ENCODE measurements at places on chromosomes 11 and 22.

DNA sequence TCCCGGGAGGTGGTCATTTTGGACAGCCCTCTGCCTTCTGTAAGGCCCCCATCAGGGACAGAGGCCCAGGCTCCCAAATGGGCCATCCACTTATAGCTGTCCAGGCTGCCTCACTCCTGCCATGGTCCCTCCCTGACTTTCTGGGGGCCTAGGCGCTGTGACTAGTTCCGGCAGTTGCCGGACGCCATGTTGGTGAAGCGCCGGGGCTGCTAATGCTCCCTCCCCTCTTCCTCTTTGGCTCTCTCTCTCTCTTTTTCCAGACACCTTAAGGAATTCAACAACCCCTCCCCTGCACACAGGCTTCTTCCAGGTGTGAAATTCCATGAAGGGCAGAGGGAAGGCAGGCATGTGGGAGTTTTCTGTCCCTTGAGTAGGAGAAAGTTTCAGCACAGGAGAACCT, 445.6 kb downstream of the SOX6 start:
- no peak for DNase-seq

DNA sequence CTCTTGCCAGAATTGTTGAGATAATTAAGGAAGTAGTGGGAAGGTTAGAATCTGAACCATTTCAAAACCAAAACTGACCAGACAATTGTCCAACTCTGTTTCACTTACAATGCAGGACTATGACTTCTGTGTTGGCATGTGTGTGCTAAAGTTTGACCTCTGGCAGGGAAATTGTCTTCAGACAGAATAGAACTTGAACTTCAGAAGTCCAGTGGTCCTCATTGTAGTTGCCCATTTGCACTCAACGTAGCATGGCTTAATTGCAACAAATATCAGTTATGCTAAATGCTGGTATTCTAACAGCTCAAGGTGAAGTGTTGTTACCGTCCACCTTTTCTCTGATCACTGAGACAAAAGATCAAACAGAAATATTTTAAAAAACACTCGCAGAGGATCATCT, 47.2 kb downstream of the BLID start:
- no peak for DNase-seq

DNA sequence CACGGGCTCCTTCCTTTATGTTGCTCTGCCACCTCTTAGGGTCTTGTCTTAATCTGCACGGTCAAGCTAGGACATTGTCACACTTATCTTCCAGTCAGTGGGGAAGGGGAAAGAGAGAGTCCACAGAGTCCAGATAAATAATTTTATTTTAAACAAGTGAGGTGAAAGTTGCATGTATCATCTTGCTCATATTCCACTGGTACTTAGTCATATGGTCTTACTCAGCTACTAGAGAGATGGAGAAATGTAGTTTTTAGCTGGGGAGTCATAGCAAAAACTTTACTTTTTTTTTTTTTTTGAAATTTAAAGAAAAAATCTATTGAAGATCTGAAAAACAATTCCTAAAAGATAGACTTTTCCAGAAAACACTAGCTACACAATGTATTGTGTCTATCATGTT, 29.0 kb downstream of the PDE3B start:
- peak; percentile 50 for DNase-seq

- DNase-seq: peak; percentile 68
Measured at GRCh38 chr11:9150501-9150900, 59.1 kb upstream of the SCUBE2 start.

GRCh38 chr11:12224537-12224893, 114.1 kb downstream of the MICAL2 start:
- peak; percentile 46 for DNase-seq

DNA sequence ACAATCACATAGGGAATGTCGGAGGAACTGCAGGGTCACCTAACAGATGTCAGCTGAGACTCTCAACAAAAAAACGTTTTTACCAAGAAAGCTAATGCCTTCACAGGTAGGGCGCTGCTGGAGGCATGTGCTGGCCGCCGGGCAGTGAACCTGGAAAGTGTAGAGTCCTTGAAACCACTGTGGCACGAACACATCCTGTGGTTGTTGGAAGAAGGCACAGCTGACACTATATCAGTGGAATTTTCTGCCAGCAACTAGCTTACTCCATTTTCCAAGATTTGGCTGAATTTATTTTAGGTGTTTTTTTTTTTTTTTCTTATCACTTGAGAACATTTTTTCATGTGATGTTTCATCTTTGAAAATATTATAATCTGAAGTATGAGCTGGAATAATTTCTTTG, 14.2 kb downstream of the TRMU start:
- no peak for DNase-seq

GRCh38 chr11:77522215-77522614, 48.3 kb upstream of the PAK1 start:
- peak; percentile 26 for DNase-seq

DNA sequence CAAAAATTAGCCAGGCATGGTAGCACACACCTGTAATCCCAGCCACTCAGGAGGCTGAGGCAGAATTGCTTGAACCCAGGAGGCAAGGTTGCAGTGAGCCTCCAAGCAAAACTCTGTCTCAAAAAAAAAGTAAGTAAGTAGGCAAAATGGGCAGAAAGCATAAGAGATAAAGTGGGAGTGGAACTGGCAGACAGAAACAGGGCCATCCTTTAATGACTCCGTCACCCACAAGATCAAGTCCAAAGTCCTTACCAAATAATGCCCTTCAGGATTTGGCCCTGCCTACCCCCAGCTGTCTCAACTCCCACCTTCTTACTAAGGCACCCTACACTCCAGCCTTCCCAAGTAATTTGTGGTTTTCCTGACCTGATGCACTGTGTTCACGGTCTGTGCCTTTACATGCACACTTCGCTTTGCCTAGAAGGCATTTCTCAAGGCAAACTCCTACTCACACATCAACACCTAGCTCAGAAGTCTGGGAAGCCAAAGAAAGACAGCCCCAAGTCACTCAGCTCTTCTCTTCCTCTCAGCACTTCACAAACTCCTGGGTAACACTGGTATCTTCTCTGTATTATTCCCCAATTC, 6.1 kb downstream of the MAPK1 start:
- DNase-seq: no peak

DNA sequence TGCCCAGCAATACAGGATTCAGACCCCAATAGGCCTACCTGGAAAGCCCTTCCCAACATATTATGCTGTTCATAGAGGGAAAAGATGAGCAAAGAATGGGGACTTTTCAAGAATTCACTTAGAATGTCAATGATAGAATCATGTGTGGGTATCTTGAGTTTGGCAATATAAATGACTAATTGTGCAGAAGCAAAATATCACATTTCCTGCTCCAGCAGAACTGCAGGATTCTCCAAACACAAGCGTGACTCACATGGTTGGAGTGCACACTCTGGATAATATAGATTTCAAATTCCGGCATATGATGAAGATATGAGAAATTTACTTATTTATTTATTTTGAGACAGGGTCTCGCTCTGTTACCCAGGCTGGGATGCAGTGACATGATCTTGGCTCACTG, 12.5 kb upstream of the APOL5 start:
- peak; percentile 91 for DNase-seq

GRCh38 chr11:64853709-64854108, 9.3 kb upstream of the CDC42BPG start:
- no peak for DNase-seq

DNA sequence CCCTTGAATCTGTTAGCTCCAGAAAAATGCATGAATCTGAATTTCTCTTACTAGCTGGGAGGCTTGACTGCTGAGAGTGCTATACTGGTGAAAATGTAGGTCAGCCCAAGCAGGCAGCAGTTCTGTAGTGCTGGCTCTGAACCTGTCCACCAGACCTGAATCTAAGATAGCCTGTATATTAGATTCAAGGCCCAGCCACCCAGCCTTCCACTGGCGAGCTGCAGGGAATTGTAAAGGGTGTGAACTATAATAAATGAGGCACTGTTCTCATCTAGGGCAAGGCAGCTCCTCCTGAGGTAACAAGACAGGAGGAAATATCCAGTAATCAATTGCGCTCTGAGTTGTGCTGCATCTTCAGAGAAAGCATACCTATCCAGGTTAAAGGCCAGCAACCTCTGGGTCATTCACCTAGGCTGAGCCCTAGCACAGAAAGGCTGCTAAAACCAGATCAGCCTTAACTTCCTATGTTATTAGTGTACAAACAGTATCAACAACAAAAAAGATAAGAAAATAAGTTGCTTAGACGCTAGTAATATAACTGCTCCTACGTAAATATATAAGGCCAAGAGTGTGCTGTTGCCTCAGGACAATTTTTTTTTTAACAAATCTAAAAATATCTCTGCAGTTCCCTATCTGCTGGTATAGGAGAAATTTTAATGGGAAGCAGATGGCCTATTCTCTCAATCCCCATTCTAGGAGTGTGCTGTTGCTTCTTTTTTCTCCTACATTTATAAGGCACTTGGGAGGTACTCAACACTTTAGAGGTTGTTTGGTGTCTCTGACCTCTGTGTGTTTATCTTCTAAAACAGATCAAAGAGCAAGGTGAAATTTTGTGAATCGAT, 63.0 kb downstream of the RELT start:
- no peak for DNase-seq

DNA sequence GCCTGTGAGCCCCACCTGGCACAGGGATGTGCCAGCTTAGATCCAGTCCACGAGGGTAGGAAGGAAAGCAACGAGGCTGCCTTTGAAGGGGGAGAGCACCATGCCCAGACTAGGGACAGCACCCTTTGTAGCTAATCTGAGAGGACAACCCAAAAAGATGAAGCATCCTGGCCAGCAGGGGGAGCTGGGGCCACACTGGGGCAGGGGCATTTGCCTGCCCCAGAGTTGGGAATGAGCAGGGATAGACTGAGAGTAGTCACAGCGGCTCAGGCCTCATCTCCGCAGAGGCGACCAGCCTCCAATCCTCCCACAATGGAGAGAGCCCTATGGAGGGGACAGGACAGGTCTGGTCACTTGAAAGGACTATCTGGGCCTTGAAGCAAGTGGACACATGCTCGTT, 16.4 kb downstream of the LMO1 start:
- DNase-seq: no peak

DNA sequence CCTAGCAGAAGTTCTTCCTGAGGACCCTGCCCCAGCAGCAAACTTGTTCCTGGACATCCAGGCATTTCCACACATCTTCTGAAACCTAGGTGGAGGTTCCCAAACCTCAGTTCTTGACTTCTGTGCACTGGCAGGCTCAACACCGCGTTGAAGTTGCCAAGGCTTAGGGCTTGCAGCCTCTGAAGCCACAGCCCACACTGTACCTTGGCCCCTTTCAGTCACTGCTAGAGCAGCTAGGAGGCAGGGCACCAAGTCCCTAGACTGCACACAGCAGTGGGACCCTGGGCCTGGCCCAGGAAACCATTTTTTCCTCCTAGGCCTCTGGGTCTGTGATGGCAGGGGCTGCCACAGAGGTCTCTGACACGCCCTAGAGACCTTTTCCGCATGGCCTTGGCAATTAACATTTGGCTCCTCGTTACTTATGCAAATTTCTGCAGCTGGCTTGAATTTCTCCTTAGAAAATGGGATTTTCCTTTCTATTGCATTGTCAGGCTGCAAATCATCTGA, 159.0 kb downstream of the SBF2 start:
- no peak for DNase-seq

GRCh38 chr22:42841444-42841843, 15.6 kb downstream of the ARFGAP3 start:
- DNase-seq: peak; percentile 19

DNA sequence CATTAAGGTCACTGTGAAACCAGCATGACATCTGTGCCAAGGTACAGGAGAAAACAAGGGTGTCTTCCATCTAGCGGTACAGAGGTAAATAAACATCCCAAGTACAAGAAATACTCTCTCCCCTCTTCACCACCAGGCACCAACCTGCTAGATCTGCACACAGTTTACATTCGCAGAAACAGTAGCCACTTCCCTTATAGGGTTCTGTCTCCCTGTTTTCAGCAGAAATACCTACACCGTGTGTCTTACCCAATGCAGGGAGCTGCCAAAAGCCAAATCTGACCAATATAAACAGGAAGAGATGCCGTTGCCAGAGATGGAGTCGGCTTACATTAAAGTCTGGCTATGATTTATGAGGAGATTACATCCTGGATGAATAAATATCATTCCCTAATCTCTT, 1.2 kb downstream of the SCN4B start:
- peak; percentile 8 for DNase-seq

- no peak for DNase-seq
Measured at GRCh38 chr11:97461044-97461880, 1071.4 kb downstream of the JRKL start.

- no peak for DNase-seq
Measured at GRCh38 chr11:102809971-102810370, 12.0 kb upstream of the MMP1 start.

GRCh38 chr11:108873941-108874340, 209.1 kb downstream of the DDX10 start:
- DNase-seq: peak; percentile 42

GRCh38 chr11:28137366-28137765, 29.2 kb downstream of the METTL15 start:
- no peak for DNase-seq

DNA sequence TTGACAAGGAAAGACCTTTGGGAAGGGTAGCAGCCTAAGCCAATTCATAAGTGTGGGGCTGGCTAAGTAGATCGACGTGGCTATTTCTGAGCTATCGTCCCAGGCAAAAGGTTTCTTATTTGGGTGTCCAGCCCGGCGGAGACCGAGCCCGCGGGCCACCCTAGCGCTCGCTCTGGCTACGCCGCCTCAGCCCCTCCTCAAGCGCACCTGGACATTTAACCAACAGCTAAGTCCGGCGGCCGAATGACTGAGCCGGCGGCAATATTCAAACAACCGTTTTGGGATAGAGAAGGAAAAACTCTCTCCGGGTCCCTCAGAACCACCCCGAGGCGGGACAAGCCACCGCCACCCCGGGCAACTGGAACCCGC, 457 bp downstream of the RNF141 start:
- peak; percentile 22 for DNase-seq

DNA sequence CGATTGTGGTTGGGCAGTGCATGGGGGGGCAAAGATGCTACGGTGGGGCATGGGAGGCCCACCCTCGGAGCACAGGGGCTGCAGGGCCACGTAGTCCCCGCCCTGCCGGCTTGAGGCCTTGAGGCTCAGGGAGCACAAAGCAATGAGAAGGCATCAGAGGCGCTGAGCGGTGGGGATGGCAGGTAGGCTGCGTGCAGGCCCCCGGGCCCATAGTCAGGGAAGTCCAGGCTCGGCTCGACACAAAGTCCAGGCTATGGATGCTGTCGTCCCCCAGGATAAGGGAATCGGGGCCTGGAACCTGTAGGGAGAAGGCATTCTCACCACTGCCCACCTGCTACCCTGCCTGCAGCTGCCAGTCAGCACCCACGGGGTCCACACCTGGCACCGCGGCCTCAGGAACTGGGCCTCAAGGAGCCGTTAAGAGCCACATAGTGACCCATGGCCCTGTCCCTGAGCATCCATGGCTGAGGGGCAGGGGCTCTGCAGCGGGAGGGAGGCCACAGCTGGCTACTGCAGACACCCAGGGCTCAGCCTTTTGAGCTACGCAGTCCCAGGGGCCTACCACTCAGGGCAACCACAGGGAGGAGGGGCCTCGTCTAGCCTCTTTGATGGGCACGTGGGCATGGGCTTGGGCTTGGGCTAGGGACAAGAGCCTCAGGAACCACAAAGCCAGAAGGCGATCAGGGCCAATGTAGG, 179.7 kb downstream of the IGLL1 start:
- no peak for DNase-seq

Data from amniotic epithelial cell (primary cell).